ENCODE measurements at places on chromosomes 6 and 20.

GRCh38 chr6:118324116-118324515 lies 224.0 kb upstream of the PLN start:
- no peak for DNase-seq

- DNase-seq, result no peak
These were observed 196.5 kb upstream of the OPRM1 start for GRCh38 chr6:153842491-153842890.

DNA sequence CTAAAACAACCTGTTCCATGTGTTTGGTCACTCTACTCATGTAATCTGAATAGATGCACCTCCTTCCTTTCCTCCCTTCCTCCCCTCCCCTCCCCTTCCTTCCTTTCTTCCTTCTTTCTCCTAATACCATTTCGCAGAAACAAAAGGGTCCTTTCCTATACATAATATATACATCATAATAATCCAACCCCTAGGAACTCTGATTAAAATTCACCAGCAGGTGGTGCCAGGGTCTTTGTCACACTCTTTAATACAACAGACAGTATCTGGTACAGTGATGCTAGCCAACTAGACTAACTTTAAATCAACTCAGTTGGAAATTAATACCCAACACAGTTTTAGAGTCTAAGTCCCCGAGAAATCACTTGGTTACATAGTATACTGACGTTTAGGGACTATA lies 181.2 kb upstream of the SHLD1 start:
- no peak for DNase-seq

DNA sequence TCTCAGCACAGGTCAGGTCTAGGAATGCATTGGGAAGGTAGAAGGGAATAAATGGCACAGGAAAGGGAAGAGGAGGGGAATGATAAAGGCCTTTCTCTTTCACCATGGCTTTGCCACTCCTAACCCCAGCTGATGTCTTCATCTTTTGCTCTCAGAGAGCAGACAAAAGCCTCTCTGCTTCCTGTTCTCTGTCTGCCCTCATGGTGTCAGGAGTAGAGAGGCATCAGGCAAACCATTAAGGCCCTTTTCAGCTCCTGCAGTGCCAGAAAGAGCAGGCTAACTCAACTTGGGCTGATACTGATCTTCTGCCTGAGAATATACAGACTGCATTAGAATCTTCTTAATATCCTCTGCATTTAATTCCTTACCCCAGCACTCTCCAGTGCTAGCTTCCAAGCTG lies 48.0 kb upstream of the STXBP5 start:
- no peak for DNase-seq

- DNase-seq, result no peak
These were observed 438.0 kb upstream of the IMPG1 start for GRCh38 chr6:76510489-76510888.

GRCh38 chr6:106799031-106799894 lies 169.9 kb downstream of the QRSL1 start:
- DNase-seq, result no peak

DNA sequence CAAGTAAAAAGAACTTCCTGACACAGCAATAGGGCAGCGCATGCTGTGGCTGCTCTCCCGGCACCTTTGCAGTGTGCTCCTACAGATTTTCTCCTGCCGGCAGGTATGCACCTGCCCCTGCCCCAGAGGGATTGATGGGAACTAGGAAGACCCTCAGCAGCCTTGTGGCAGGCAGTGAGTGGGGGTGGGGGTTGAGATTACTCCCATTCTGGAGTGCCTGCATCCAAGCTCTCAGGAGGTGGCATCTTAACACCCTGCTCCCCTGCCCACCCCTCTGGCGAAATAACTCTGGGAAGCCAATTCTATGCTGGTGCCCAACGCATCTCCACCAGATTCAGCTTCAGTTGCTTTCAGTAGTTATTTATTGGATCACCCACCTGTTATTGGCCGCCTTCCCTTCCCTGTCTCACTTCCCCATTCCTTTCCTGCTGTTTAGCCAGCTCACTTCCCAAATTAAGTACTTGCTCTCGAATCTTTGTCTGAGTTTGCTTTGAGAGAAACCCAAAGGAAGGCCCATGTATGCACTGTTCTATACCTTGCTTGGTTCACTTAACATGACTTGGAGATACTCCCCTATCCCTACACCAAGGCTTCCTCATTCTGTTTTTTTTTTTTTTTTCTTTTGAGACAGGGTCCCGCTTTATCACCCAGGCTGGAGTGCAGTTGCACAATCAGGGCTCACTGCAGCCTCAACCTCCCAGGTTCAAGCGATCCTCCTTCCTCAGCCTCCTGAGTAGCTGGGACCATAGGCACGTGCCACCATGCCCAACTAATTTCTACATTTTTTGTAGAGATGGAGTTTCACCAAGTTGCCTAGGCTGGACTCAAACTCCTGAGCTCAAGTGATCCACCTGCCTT lies 29.3 kb upstream of the SLC23A2 start:
- no peak for DNase-seq
